NB4 (cell line): ENCODE measurements at places on chromosomes 7 and 10.

DNA sequence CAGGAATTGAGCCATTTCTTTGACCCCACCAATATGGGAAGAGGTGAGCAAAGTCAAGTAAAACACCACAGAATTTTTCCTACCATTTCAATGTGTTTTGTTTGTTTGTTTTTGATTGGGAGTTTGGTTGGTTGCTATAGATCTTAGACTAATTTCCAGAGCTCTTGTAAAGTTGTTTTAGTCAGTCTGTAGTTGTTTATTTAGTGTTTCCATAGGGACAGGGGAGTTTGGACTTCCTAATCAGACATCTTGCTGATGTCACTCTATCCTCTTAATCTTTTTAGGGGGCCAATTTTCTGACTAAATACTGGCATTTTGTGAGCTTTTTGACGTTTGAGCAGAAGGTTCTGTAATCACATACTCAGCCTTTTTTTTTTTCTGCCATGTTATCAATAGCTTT, 266.9 kb downstream of the ABCA13 start:
- DNase-seq, result no peak

DNA sequence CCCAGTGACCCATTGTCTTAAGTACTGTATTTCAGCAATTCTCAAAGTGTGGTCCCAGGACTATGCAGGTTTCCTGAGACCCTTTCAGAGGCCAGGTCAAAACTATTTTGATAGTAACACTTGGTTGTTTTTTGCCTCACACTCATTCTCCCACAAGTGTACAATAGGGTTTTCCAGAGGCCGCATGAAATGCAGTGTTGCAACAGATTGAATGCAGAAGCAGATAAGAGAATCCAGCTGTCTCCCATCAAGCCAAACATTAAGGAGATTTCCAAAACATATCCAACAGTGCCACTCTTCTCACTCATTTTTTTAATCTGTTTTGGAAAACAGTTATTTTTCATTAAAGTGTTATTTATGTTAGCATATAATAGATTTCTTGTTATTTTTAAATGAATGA, 20.0 kb downstream of the VKORC1L1 start:
- DNase-seq, result no peak

DNA sequence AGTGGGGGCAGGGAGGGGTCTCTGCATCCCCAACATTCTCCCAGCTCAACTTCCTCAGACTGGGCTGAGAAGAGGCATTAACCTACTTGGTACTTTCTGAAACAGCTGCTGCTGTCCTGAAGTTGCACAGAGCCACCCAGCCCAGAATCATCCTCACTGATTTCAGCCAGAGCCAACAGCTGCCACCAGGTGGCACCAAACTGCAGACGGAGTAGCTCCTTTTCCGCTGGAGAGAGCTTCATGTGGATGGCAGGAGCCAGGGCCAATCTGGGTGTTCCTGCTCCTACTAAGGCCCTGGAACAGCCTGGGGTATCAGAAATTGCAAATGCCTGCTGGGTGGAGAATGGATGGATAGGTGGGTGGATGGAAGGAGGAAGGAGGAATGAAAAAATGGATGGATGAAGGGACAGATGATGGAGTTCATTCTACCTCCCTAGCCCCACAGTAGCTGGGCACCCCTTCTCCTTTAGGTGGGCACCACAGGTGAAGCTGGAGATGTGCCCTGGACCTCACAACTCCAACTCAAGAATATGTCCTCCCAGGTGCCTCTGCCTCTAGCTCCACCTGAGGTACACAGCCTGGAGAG, 11.8 kb upstream of the DRGX start:
- DNase-seq, result peak; percentile 77

- peak; percentile 80 for DNase-seq
These were observed 4.3 kb downstream of the ELOVL3 start for GRCh38 chr10:102230264-102230860.

DNA sequence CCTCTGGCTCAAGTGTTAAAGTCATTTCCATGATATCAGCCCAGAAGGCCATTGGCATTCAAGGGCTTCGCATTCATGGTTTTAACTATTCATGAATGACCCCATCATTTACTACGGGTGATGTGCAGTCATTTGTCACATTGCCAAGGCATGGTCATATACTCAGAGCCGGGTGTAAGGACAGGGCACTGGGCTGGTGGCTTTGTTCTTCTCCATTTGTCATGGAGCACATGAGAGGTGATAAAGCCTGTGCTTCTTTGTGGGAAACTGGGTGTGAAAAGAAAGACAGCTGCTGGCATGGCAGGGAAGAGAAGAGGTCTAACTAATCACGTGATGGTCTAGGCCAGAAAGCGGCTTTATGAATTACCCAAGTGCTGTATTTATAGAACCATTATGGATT, 132.2 kb upstream of the PLXNA4 start:
- DNase-seq, result no peak
